ENCODE measurements at places on chromosomes 6 and 20. TPM values are rescaled to one million over a fixed set of nuclear protein-coding genes. Genes with fewer than 3 reads are reported as not detected.
A peak's percentile ranks its signal among the peaks of the same experiment; 100 is the strongest.

The SPTLC3 gene
- 0.26 TPM for total RNA-seq

The KCNK16 gene
- total RNA-seq = not detected

GRCh38 chr6:131281471-131282270 is 146.4 kb downstream of the AKAP7 start:
- peak; percentile 77 for DNase-seq

The TRIM31 gene
- total RNA-seq = not detected

- DNase-seq = peak; percentile 81
Measured at GRCh38 chr6:43509984-43510826, at the start of gene LRRC73. TSS of gene LRRC73 (minus strand) at chr6:43510346. CDS start at chr6:43509785, 561 bp downstream.

DNA sequence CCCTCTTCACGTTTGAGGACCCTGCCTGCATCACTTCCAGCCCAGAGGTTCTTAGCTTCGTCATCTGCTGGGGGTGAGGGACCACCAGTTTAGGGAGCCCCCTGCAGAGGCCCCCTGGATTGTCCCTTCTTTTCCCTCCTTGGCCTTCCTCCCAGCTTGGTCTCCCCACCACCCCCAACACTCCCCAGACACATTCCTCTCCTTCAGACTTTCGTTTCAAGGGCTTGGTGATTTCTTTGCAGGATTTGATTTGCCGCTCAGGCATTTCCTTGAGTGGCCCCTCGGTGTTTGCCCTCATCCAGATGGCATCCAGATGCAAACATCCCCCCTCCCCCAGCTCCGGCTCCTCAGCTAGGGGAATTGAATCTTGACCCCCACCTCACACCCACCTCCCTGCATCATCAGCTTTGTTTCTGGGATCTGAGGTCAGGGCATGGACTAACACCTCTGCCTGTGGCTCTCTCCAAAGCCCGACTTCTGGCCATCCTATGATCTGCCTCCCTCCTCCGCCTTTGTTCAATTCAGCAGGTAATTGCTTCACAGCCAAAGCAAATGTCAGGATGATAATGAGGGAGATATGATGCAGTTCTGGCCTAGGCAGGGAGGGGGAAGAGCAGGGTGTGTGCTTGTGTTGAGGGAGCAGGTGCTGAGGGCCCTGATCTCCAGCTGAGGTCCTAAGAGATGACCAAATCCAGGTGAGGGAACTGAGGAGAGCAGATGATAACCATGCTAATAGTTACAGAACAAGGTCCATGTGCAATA is 141.5 kb downstream of the VEGFA start:
- DNase-seq = no peak

All from activated CD4-positive, alpha-beta memory T cell treated with anti-CD3 and anti-CD28 coated beads for 36 hours (primary cell).